Ascending aorta (tissue), 2 donors: ENCODE measurements at places on chromosomes 16 and 17. TPM values are rescaled to one million over a fixed set of nuclear protein-coding genes. Genes with fewer than 3 reads are reported as not detected.

DNA sequence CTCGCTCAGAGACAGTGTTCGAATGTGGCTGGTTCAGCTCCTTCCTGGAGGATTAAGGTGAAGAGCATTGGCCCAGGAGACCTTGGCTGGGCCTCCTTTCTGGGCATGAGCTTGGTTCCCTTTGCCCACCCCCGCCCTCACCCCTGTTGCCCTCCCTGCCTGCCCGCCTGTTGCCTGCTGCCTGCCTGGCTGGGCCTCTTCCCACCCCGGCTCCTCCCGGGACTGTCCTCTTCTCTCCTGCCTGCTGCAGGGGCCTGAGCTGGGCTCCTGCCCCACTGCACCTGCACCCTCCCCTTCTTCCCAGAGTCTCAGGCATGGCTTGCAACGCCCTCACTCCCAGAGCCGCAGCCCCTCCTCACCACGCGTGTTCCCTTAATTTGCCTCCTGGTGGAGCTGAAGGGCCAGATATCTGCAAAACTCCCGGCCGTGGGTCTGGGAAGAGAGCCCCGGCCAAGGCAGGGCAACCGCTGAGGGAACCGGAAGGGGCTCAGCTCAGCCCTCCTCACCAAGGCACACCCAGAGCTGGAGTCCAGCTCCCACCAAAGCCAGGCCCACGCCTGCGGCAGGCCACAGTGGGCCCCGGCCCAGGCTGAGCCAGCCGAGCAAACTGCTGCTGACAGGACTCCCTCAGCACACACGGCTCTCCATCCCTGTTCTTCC, 31.2 kb downstream of the MNT start:
- DNase-seq = no peak

- no peak for DNase-seq
These were observed 140.6 kb upstream of the TNRC6C start for GRCh38 chr17:77817953-77818352.

DNA sequence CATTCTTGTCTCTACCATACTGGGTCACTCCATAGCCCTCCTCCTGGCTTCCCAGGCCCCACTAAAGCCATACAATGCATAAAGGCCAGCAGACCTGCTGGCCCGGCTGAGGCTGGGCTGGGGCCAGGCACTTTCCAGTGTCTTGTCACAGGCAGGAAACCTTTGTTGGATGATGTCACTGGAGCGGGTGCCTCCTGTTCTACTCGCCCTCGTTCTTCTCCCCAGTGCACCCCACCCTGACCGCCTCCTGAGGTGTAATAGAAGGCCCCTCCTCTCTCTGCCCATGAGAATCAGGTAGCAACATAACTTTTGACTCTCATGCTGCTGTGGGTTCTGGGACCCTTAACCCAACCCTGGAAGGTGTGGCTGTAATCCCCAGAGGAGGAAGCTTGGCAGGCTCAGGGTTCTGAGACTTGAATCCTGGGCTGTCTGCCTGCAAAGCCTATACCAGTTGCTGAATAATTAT, 54.2 kb upstream of the IL34 start:
- peak; percentile 80 for DNase-seq

GRCh38 chr17:27621536-27621935, 9.5 kb upstream of the LGALS9 start:
- no peak for DNase-seq

DNA sequence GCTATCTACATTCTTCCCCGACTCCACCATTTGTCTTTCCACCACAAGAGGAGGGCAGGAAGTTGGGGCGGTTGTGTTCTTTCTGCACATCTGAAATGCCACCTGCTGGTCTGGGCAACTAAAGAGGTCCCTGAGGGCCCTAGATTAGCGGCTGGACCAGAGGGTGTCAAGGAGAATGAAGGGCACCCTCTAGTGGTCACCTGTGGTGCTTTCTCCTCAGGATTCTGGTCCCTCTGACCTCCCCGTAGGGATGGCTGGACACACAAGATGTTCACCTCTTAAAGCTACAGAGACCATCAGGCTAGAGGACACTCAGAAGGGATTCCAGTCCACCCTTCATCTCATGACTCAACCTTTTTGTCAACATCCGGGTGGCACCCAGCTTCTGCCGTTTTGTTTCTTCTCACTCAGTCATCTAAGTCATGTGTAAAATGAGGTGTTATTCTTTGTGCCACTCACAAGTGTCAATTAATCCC, 2.9 kb upstream of the SCIMP start:
- DNase-seq = no peak

- peak; percentile 71 for DNase-seq
These were observed 780 bp upstream of the DCAKD start for GRCh38 chr17:45052052-45052772.

DNA sequence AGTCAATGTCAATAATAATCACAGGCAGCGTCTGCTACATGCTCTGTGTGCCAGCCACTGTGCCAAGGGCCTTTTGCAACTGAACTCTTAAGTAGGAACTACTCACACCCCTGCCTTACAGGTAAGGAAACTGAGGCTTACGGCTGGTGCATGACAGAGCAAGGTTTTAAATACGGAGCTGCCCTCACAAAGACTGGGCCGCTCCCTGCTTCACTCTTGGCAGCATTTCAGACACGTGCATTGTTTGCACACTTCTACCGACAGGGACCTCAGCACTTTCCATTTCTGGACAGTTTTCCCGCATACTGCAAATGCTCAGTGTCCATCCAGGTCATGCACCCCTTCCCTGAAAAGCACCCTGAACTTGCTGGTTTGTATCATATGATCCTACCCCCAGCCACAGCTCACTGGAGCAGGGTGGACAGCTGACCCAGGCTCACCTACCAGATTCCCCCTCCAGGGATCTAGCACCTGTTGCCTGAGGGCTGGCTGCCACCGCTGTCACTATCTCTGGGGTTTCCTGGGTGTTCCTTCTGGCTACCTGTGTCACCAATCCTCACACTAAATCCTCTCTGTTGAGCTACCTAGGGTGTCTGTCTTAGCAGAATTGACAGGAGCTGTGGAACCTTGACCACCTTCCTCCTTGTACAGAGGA, 142.9 kb downstream of the C16orf78 start:
- no peak for DNase-seq

- DNase-seq = no peak
These were observed 66.6 kb downstream of the SIAH1 start for GRCh38 chr16:48318630-48319029.

Gene CCL17
- not detected for total RNA-seq

DNA sequence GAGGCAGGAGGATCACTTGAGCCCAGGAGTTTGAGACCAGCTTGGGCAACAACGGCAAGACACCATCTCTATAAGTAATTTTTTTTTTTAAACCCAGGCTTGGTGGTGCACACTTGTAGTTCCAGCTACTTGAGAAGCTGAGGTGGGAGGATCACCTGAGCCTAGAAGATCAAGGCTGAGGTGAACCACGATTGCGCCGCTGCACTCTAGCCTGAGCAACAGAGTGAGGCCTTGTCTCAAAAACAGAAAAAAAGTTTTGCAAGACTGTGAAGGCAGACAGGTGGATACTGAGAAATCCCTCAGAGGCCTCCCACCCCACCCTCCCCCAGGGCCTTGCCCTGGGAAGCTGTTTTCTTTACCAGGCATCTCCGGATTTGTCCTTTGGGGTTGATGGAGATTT, 125.4 kb downstream of the MGAT5B start:
- no peak for DNase-seq

Gene TRIM72
- not detected for total RNA-seq

DNA sequence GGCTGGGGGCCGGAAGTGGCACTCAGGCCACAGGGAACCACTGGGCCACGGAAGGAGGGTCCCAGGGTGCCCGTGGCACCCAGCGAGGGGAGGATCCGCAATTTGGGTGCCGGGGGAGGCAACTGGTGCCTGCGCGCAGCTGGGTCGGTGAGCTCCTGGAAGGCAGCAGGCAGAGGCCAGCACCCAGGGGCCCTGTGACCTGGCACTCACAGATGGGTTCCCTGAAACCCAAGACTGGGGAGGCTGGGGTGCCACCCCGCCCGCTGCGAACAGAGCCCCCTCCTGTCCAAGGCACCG, 663 bp downstream of the SSTR5 start:
- DNase-seq = no peak

DNA sequence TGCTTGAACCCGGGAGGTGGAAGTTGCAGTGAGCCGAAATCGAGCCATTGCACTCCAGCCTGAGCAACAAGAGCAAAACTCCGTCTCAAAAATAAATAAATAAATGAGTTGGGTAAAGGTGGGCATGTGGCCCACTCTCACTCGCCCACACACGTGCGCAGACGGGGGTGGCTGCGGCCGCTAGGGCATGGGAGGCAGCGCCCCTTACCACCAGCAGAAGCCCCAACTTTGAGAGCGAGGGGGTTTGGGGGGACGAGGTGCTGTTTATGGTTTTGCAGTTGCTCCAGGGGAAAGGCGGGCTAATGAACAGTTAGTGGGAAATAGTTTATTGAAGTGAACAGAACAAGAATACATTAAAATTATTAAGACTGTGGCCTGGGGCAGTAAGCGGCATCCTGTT, 14.9 kb upstream of the RBFOX3 start:
- DNase-seq = peak; percentile 18

GRCh38 chr17:59485015-59485414, 80.4 kb upstream of the DHX40 start:
- peak; percentile 7 for DNase-seq

GRCh38 chr17:19368229-19368628, 5.7 kb upstream of the B9D1 start:
- no peak for DNase-seq

DNA sequence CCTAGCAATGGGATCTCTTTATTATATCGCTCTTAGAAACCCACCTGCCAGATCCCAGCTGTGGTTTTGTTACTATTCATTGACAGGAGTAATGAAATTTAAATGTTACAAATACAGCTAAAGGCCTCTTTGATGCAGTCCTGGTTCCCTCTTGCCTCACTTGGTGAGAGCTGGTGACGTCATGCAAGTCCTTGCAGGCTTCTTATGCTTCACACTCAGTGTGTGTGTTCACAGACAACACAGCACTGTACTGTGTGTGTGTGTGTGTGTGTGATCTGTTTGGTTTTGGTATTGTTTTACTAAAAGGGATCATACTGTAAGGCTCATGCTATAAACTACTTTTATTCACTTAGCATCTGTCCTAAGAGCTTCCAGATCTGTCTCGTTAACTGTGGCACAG, 75.0 kb downstream of the USP22 start:
- DNase-seq = no peak

DNA sequence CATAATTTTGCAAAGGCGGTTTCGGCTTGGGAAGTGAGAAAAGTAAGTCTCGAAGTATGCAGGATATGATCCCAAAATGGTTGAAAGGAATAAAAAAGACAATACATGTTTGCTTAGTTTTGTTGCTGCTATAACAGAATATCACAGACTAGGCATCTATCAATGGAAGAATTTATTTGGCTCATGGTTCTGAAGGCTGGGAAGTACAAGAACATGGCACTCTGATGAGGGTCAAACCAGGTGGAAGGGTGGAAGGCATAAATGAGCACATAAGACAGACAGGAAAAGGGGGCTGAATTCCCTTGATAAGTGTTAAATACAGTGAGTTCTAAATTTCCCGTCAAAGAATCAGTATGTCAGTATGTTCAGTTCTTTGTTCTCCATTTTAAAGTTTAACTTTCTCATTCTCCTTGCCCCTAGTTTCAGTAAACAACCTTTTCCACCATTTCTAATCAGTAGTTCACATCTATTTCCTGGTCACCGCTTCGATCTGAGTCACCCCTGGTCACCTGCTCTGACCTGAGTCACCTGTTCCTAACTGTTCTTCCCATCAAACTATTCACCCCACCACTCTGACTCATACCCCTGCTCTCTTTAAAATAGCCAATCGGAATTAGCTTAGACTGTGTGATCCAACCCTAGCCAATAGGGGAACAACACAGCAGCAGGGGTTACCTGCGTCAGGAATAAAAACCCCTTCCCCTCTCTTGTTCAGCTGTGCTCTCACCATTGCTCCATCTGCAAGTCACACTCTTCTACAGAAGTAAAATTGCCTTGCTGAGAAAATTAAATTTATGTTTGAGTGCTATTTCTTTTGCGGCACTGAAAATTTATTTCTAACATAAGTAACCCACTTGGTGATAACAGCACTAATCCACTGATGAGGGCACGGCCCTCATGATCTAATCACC, 240.8 kb downstream of the STX8 start:
- DNase-seq = no peak

Gene KRT14
- 10.3 TPM for total RNA-seq

DNA sequence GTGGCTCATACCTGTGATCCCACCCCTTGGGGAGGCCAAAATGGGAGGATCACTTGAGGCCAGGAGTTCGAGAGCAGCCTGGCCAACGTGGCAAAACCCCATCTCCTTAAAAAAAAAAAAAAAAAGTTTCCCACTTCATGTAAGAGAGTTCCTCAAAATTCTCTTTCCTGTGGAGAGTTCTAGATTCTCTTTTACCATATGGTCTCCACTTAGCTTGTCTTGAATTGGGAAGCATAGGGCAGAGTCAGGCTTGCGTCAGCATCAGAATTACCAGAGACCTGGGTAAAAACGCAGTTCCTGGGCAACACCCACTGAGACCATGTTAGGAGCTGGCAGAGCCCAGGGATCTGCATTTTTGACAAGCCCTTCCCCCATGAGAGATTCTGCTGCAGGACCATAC, 158.4 kb downstream of the CCDC182 start:
- DNase-seq = no peak

GRCh38 chr16:85637808-85638647, 24.9 kb downstream of the GSE1 start:
- no peak for DNase-seq

- DNase-seq = no peak
These were observed 22.8 kb downstream of the CCDC102A start for GRCh38 chr16:57513371-57514102.

- no peak for DNase-seq
These were observed 10.9 kb downstream of the SLC13A2 start for GRCh38 chr17:28484296-28484695.

Gene CCDC200
- not detected for total RNA-seq

DNA sequence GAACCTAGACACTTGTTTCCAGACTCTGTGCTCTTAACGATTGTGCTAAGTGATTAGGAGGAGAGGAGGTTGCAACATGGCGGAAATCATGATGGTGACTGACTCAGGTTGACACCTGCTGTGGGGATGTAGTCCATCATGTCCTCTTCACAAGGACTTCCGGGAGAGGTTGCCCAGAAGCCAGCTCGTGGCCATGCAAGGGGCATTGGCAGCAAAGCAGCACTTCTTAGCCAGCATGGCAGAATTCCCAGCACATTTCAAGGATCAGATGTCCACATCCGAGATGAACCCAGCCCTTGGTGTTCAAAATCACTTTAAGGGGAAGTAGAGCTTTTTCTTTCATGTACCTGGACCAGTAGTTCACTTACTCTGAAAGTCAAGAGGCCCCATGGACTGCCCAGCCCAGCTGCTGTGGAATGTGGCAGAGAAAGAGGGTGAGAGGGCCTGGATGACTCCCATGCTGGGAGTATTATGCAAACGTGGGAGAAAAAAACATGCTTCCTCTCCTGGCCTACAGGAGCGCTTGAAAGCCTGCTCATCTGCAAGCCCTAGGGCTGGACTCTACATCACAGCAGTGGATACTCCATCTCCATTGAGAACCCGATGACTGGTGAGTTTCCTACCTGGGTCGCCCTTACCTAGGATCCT, 65.5 kb downstream of the IRX6 start:
- DNase-seq = no peak

DNA sequence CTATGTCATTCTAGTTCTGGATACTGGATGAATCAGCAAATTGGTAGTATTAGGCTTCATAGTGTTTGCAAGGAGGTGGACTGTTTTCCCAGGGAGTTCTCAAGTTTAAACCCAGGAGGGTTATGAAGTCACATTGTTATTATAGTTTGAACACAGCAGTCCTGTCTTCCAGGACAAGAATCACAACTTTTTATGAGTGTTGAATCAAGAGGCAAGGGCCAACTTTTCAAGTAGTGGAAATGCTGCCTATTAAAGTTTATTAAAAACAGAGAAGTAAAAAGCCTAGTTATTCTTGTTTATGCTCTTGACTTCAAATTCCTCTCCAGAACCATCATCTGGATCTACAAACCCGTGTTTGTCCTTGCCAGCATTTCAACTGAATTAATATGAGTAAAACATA, 86.3 kb upstream of the GOT2 start:
- no peak for DNase-seq
